ENCODE measurements at places on chromosomes 3 and 15.
A peak's percentile ranks its signal among the peaks of the same experiment; 100 is the strongest.

DNA sequence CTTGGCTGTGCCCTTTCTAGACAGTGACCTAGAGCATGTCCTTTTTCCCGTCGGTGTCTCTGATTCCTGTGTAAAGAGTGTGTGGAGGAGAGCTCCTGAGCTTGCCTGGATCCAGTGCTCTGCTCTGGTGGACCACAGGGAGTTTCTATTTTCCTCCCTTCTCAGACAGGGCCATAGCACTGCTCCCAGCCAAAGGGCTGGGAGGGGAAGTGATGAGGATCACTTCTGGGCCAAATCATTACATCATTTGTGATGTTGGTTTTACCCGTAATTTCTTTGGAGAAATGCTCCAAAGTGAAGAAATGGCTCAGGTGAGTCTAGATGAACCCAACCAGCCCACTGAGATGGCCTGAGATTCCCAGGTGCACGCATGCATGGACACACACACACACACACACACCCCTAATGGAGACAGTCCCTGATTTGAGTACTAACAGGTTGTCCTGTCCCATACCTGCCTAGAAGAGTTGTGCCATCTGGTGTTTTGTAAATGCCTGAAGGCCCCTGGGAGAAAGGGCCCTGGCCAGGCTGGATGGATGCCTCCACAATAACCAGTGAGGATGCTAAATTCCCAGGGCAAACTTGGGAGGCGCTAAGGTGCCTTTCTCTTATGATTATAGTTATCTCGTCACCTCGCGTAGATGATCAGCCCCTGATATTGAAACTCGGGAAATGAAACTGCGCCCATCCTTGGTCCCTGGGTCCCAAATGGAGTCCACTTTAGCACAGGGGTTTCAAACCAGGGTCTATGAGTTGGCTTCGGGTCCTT, 86.9 kb downstream of the ASB7 start:
- no peak for DNase-seq

- peak; percentile 71 for DNase-seq
Measured at GRCh38 chr15:90603893-90604292, 74.2 kb downstream of the CRTC3 start.

GRCh38 chr3:44833394-44833793, 28.3 kb upstream of the TMEM42 start:
- DNase-seq = no peak

DNA sequence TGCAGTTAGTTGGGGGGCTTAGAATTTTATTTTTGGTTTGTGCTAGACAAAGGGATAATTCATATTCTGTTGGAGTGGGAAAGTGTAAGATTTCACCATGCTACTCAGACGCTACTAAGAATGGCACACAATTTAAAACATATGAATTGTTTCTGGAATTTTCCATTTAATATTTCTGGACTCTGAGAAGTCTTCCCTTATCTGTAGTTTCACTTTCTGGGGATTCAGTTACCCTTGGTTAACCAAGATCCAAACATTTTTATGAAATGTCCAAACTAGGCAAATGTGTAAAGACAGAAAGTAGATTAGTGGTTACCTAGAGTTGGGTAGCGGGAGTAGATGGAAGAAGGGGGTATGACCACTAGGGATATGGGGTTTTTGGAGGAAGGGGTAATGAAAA, 53.1 kb downstream of the TCF12 start:
- no peak for DNase-seq

DNA sequence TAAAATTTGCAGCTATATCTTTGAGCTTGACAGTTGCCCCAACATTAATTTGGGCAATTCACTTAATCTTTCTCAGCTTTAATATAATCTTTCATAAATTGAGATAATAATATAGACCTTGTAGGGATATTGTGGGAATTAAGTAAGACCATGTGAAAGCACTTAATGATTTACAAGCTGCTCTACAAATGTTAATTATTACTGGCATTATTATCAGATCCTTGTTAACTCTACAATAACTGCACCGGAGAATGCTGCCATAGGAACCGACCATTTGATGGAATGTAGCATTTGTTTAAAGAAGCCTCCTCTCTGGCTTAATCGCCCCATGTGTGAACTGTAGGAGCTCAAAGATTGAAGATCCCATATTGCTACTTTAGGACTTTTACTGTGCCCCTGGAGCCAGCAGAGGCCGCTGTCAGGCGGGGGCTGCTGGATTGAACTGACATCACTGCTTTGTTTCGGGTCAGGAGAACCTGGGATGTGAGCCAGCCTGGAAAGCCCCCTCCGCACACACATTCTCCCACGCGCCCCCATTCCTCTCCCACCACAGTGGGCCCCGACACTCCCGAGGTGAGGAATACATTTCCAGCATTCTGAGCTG, 154.2 kb upstream of the TNIK start:
- no peak for DNase-seq

Data from sciatic nerve (tissue), 2 donors.